ENCODE measurements at places on chromosomes 13 and 19.
A peak's percentile ranks its signal among the peaks of the same experiment; 100 is the strongest.

DNA sequence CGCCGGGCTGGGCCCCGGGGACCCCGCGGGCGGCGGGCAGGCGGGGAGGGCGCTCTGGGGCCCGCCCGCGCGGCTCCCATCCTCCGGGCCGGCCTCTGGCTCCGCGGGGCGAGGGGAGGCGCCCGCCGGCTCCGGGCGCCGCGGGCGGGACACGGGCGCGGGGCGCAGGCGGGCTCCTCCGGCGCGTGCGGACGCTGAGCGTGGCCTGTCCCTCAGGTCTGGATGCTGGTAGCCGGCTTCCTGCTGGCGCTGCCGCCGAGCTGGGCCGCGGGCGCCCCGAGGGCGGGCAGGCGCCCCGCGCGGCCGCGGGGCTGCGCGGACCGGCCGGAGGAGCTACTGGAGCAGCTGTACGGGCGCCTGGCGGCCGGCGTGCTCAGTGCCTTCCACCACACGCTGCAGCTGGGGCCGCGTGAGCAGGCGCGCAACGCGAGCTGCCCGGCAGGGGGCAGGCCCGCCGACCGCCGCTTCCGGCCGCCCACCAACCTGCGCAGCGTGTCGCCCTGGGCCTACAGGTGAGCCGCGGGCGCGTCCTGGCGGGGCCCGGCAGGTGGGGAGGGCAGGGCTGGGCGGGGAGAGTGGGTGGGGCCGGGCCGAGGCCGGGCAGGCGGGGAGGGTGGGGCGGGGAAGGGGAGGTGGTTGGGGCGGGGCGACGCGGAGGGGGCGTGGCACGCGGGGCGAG, 420 bp downstream of the IL17D start:
- DNase-seq, result peak; percentile 95

DNA sequence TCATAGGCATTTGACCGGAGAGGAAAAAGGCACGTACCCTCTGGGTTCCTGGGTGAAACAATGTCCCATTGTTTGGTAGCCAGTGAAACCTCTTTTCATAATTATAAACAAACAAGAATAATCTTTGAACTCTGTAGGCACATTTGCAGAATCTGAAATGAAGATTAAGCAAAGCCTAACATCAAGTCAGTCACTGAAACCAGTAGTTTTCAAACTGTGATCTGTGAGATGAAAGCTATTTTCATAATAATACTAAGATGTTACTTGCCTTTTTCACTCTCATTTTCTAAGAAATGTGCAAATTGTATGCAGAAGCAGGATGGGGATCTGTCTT, 105.4 kb downstream of the WDFY2 start:
- no peak for DNase-seq

DNA sequence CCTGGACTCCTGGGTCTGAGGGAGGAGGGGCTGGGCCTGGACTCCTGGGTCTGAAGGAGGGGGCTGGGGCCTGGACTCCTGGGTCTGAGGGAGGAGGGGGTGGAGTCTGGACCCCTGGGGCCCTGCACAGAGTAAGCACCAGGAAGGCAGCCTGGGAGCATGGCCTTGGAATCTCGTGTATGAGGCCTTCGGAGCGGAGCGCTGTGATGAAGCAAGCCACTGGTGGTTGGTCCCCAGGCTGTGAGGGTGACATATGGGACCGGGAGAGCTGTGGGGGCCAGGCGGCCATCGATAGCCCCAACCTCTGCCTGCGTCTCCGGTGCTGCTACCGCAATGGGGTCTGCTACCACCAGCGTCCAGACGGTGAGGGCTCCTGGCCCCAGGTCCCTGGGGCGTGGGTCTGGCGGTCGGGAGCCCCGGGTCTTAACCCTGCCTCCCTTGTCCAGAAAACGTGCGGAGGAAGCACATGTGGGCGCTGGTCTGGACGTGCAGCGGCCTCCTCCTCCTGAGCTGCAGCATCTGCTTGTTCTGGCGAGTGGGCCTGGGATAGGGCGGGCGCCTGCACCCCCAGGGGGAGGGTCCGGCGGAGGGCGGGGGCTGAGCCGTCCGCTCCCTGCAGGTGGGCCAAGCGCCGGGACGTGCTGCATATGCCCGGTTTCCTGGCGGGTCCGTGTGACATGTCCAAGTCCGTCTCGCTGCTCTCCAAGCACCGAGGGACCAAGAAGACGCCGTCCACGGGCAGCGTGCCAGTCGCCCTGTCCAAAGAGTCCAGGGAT, 918 bp downstream of the TMEM190 start:
- peak; percentile 41 for DNase-seq

GRCh38 chr13:83085186-83085900, 796.9 kb downstream of the SLITRK1 start:
- DNase-seq, result no peak

DNA sequence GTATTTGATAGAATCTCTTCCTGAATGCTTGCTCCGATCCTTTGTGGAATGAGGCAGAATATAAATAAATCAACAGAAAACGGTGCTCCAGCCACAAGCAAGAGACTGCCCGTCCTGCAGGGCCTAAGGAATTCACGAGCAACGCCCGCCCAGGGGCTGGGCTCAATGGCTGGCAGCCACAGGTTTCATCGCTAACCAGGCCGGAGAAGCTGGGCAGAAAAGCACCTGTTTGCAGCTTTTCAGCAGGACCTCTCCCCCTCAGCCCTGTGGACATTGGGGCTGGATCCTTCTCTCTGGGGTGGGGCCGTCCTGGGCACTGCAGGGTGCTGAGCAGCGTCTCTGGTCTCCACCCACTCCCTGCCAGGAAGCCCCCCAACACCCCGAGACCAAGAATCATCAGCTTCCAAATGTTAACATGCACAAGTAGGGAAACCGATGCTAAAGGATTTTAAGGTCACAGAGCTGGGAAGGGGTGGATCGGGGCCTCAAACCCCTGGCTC, 102.5 kb downstream of the GADD45B start:
- no peak for DNase-seq

- DNase-seq, result no peak
These were observed 13.0 kb upstream of the MYH14 start for GRCh38 chr19:50190439-50190891.

DNA sequence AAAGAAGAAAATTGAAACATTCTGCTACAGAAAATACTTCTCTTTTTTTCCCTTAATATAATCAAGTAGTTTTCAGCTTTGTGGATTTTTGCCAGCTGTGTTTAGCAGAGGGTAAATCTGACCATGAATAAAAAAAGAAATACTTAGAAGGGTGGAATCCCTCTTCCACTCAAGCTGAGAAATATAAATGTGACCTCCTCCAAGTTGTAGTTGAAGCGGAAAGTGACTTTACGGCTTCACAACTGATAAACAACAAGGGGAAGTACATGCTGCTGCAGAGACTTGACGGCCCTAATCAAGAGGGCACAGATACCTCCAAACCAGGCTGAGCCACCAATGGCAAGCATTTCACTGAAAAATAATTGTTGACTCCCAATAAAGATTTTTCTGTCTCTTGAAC, 785.0 kb downstream of the SLITRK5 start:
- no peak for DNase-seq

DNA sequence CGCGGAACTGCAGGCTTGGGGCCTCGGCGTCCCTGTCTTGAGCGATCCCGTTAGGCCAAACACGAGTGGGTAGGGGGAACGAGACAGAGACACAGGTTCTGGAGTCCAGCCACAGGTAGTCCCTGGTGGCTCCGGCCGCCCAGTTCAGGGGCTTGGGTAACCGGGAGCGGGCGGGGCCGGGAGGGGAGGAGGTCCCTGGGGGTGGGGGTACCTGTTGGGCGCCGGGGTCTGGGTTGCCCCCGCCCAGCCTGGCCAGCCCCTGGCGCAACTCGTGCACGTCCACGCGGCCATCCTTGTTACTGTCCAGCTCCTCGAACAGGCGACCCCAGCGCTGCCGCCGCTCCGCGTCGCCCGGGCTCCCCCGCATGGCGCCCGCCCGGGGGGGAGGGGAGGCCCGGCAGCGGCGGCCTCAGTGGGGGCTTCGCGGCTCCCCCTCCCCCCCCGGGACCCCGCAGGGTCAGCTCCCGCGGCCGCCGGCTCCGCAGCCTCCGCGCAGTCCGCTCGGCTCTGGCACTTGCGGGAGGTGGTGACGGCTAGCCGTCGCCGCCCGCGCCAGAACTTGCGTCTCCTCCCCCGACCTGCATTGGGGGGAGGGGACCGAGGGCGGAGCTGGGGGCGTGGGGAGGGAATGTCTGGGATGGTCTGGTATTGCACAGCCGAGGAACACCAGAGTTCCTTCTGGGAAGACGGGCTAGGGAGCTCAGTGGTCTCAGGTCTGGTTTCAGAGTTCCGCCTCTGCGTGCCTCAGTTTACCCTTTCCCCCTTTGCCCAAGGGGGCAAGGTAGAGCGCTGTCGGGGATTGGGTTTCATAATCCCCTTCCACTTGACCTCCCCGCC, at the start of gene SLC25A23:
Gene SLC25A23 (minus strand): TSS at position 531 of the 837 bp plus-strand sequence. CDS start 164 bp downstream, at position 367.
- DNase-seq, result peak; percentile 97

GRCh38 chr19:8593931-8594330, 16.6 kb downstream of the ADAMTS10 start:
- no peak for DNase-seq

GRCh38 chr19:51127755-51128154, 3.0 kb downstream of the SIGLEC9 start:
- no peak for DNase-seq

- no peak for DNase-seq
These were observed 64.2 kb downstream of the SIAH3 start for GRCh38 chr13:45787346-45787745.

GRCh38 chr19:4660993-4661392, 9.1 kb downstream of the MYDGF start:
- DNase-seq, result no peak

DNA sequence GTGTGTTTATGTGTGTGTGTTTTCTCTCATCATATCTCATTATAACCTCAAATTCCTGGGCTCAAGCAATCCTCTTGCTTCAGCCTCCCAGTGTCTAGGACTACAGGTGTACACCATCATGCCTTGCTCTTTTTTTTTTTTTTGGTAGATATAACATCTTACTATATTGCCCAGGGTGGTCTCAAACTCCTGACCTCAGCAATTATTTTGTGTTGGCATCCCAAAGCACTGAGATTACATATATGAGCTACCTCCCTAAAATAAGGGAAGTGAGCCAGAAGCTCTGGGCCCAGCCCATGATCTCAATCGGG, 448 bp upstream of the ZNF543 start:
- no peak for DNase-seq

DNA sequence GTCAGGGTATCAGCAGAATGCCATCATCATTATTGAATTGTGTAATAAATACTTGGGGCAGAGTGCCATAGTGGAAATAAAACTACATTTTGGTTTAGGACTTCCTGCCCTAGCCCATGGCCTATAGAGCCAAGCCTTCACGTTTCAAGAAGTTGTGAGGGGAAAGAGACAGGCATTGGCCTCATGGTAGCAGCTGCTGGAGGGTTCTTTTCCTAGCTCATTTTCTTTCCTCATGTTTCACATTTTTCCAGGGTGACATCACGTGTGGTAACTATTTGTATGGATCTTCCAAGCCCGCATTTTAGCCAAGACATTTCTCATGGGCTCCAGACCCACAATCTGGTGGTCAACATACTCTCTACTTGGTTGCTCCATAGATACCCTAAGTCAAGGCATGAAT, 80.4 kb downstream of the LRCH1 start:
- DNase-seq, result no peak

- DNase-seq, result peak; percentile 29
These were observed 13.3 kb upstream of the LEUTX start for GRCh38 chr19:39765091-39766076.

DNA sequence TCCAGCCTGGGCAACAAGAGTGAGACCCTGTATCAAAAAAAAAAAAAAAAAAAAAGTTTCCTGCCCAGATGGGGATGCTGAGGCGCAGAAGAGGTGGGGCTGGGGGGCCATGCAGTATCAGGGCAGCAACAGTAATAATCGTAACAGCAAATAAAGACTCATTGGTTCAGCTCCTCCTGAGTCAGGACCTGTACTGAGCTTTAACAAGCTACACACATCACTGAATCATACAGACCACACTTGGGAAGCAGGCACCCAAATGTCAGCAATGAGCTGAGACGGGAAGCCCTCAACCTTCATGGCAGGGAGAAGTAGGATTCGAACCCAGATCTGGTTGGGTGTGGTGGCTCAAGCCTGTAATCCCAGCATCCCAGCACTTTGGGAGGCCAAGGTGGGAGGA, 10.6 kb upstream of the DPF1 start:
- no peak for DNase-seq

DNA sequence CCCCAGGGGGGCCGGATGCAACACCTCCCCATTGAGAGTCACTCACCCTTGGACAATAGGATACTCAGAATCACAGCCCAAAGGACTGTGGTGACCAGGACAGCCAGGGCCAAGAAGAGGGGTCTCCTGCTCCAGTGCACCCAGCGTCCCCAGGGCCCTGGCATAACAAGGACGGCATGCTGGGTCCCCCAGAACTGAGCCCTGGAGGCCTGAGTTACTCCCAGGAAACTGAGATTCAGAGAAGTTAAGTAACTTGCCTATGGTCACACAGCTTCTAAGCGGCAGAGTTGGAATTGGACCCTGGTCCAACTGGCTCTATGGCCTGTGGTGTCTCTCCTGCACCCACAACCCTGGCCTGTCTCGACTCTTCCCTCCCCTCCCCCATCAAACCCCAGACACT, 295 bp downstream of the CLEC4G start:
- DNase-seq, result no peak

GRCh38 chr13:71079638-71080037, 787.4 kb downstream of the DACH1 start:
- DNase-seq, result no peak

DNA sequence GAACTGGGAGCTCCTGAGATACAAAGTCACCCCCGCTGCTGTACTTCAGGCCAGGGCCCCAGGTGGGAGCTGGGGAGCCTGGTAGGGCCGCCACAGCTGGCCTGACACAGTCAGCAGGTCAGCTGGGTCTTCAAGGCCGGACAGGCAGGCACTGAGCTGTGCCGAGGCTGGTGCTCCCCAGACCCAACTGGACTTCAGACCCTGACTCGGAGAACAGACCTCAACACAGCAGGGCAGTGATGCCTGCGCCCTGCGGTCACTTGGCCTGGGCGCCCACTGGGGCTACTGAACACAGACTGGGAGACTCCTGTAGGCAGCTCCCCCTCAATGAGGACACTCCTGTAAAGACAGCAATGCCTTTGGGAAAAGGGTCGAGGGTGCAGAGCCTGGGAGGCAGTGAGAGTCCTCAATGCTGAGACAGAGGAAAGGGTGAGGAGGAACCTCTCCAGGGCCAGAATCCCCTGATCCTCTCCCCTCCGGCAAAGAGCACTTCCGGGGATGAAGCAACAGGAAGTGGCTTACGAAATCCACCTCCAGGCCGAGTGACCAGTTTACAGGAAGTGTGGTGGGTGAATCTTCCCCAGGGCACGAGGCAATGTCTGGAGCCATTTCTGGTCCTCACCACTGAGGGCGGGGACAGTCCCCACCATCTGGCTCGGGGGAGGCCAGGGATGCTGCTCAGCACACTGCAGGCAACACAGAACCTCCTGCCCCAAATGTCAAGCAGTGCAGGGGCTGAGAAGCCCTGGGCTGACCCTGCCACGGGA, 40.8 kb upstream of the ISYNA1 start:
- peak; percentile 70 for DNase-seq

GRCh38 chr13:112679381-112679780, 10.5 kb upstream of the ATP11A start:
- DNase-seq, result no peak

DNA sequence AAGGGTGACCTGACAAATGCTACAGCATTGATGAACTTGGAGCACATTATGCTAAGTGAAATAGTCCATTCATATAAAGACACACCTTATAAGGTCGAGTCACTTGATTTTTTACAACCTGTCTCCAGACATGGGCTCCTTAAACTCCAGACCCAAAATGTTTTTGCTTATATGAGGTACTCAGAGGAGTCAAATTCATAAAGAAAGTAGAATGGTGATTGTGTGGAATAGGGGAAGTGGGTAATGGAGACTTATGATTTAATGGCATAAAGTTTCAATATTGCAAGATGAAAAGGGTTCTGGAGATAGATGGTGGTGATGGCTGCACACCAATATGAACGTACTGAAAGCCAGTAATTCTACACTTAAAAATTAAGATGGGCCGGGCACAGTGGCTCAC, 59.3 kb downstream of the ZNF627 start:
- DNase-seq, result no peak

- DNase-seq, result no peak
These were observed 666 bp downstream of the POMP start for GRCh38 chr13:28659621-28659970.

Data from SK-N-SH (cell line).